ENCODE measurements at places on chromosomes 6 and 20. TPM values are rescaled to one million over a fixed set of nuclear protein-coding genes. Genes with fewer than 3 reads are reported as not detected.

- peaks cover 8% of the 10 kb centered on the region for H3K4me1 ChIP-seq
- H3K27ac ChIP-seq, result no peak overlapping the region
- H3K4me3 ChIP-seq, result no peak overlapping the region
Measured at GRCh38 chr6:150863213-150863928, 2.1 kb upstream of the MTHFD1L start.

GRCh38 chr6:42339991-42340401 lies 111.7 kb downstream of the TRERF1 start:
- H3K4me3 ChIP-seq, result no peak overlapping the region
- DNase-seq, result no peak
- no peaks in the 10 kb centered on the region for H3K27me3 ChIP-seq
- H3K4me1 ChIP-seq, result no peaks in the 10 kb centered on the region

DNA sequence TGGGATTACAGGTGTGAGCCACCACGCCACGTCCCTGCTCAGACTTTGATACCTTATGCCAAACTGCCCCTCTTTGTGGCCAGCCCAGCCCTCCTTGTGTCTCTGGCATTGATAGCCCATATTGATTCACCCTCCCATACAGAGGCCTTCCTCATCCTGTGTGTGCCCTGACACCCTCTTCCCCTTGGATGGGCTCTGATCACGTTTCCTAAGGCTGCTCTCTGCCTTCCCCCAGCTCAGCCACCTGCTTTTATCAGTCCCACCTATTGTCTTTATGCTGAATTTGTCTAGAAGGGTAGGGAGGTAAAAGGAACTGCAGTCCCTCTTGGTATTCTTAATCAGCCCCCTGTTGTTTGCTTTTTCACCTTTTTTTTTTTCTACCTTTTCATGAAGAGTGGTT lies 95.9 kb downstream of the CDKAL1 start:
- DNase-seq, result no peak
- no peaks in the 10 kb centered on the region for H3K27me3 ChIP-seq
- no peak overlapping the region for H3K4me3 ChIP-seq
- no peak overlapping the region for H3K27ac ChIP-seq
- no peaks in the 10 kb centered on the region for H3K4me1 ChIP-seq

GRCh38 chr6:24183584-24183983 lies 57.6 kb downstream of the NRSN1 start:
- H3K27ac ChIP-seq, result no peak overlapping the region
- no peaks in the 10 kb centered on the region for H3K27me3 ChIP-seq
- H3K4me1 ChIP-seq, result no peaks in the 10 kb centered on the region

DNA sequence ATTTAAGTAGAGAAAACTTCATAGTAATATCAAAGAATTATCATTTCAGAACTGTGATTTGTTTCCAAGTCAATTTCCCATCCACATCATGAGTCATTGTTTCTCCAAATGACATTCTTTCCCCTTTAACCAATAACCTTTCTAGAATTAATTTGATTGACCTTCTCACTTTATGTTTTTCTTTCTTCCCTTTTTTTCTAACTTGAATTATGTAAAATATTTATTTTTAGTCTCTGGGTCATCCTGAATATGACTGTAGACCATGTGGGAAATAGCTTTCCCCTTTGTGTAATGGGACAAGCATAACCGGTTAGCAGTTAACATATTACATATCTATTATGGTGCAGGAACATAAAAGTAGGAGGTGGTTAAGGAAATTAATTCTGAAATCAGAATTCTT lies 291.1 kb downstream of the GJA1 start:
- DNase-seq, result no peak
- H3K27ac ChIP-seq, result no peak overlapping the region

DNA sequence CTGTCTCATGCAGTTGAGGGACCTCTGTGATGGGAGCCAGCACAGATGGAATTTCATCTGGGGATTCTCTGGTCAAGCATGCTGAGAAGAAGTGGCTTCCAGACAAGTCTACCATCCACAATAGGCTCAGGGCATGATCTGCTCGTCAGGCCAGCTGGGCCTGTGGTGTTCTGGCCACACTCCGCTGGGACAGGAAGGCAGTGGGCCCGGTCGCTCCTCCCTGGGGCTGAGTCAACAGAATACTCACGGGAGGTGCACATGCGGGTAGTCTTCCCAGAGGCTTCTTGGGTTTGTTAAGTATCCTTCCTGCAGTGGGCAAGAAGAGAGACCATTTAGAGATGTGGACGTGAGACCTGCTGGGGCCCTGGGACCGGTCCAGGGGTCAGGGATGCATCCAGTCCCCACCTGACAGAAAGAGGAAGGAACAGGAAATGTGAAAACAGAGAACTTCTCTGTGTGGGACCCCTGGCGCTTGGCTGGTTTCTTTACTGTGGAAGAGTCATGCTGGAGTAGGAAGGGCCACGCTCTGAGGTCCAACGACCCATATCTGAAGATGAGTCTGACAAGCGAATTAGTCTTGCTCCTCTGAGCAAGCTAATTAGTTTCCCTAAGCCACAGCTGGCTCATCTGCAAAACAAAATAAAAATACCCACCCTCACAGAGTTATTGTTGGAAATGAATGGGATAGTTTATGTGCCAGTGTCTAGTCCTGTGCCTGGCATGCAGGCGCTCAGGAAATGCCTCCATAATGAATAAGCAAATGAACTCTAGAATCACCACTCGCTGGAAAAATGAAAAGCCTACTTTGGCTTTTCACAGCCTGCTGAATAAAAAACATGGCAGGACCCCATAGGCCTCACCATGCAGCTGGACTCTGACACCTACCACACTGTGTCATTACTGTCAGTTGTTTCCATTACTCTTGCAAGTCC lies 67.3 kb downstream of the TRAM2 start:
- no peak overlapping the region for H3K27ac ChIP-seq
- no peak for DNase-seq
- no peak overlapping the region for H3K4me3 ChIP-seq
- H3K36me3 ChIP-seq, result peaks cover 14% of the 10 kb centered on the region
- H3K27me3 ChIP-seq, result no peaks in the 10 kb centered on the region

DNA sequence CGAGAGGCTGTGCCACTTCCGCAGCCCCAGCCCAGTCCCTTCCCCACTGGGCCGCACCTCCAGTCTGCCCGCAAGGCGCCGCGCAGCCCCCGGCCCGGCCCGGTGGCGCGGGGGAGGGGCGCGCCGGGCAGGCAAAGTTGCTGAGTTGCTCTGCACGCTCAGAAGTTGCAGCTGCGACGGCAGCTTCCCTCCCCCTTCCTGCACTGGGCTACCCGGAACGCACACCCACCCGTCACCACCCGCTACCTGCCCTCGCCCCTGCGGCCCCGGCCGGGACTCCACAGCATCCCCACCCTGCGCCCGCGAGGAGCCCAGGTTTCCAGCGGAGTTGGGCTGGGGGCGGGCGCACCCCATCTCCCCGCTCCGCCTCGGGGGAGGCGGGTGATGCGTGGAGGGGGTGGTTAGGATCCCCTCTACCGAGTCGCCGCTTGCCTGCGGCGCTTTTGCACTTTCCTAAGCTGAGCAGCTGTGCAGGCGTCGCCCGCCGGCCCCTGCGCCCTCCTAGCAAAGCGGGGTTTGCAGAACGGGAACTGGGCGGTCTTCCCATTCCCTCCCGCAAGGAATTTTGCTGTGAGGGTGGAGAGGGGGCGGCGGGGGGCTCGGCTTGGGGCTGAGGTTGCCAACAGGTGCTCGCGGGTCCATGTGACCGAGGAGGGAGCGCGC lies 55.9 kb upstream of the RREB1 start:
- no peaks in the 10 kb centered on the region for H3K36me3 ChIP-seq
- DNase-seq, result peak; percentile 65
- H3K27ac ChIP-seq, result peak overlapping the region; percentile 77
- H3K4me1 ChIP-seq, result peaks cover 4% of the 10 kb centered on the region
- H3K27me3 ChIP-seq, result no peaks in the 10 kb centered on the region

- peaks cover 9% of the 10 kb centered on the region for H3K4me1 ChIP-seq
- no peak overlapping the region for H3K27ac ChIP-seq
- H3K4me3 ChIP-seq, result no peak overlapping the region
- H3K27me3 ChIP-seq, result no peaks in the 10 kb centered on the region
- DNase-seq, result no peak
- H3K36me3 ChIP-seq, result no peaks in the 10 kb centered on the region
Measured at GRCh38 chr20:41228858-41229257, 88.7 kb downstream of the ZHX3 start.

The ULBP3 gene
- 2.3 TPM for total RNA-seq

The UST gene
- 2.7 TPM for total RNA-seq
